ENCODE measurements at places on chromosomes 3 and 15.

- no peak overlapping the region for H3K4me3 ChIP-seq
- DNase-seq = no peak
- no peaks in the 10 kb centered on the region for H3K27me3 ChIP-seq
- H3K36me3 ChIP-seq = peaks cover 46% of the 10 kb centered on the region
- no peak overlapping the region for H3K27ac ChIP-seq
Observed at GRCh38 chr15:62788224-62788623, 254.3 kb upstream of the TPM1 start.

DNA sequence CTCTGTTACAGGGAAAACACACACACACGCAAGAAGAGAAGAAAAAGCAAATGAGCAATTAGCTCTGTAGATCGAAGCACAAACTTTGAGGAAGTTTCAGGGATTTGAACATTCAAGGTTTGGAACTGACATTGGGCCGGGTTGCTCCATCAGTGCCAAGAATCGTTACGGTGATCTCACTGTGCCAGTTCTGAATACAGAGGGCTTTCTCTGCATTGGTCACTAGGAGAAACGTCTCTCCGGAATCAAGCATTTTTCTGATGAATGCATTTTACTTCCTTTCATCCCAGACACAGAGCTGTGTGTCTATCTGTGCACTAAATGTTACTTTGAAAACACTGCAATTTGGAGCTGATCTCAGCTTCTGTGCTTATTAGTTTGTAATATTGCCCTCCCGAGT is 11.2 kb downstream of the HRH1 start:
- H3K4me3 ChIP-seq = no peak overlapping the region
- no peak for DNase-seq
- no peaks in the 10 kb centered on the region for H3K27me3 ChIP-seq
- no peaks in the 10 kb centered on the region for H3K4me1 ChIP-seq
- H3K27ac ChIP-seq = no peak overlapping the region
- H3K36me3 ChIP-seq = no peaks in the 10 kb centered on the region

- no peaks in the 10 kb centered on the region for H3K27me3 ChIP-seq
- peak; percentile 82 for DNase-seq
- peaks cover 2% of the 10 kb centered on the region for H3K4me1 ChIP-seq
- H3K4me3 ChIP-seq = no peak overlapping the region
- no peak overlapping the region for H3K27ac ChIP-seq
- H3K36me3 ChIP-seq = no peaks in the 10 kb centered on the region
Observed at GRCh38 chr3:124611520-124611919, 118.7 kb upstream of the UMPS start.

DNA sequence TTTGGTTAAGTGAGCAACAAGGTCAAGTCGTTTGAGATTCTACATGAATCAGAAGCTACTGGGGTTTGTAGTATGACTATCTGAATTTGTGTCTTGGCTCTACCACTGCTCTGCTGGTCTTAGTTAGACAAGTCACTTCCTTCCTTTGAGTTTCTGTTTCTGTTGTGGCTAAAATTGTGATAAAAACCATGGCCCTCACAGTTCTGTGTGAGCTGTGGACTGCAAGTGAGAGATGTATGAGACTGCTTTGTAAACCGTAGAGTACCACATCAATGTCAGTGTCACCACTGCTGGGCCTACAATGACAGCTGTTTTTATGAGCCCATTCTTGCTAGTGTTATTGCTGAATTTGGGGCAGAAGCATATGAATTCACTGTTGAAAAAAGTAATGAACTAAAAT is 32.7 kb downstream of the RARB start:
- no peak overlapping the region for H3K4me3 ChIP-seq
- H3K4me1 ChIP-seq = peaks cover 2% of the 10 kb centered on the region
- H3K36me3 ChIP-seq = no peaks in the 10 kb centered on the region
- H3K27me3 ChIP-seq = no peaks in the 10 kb centered on the region

DNA sequence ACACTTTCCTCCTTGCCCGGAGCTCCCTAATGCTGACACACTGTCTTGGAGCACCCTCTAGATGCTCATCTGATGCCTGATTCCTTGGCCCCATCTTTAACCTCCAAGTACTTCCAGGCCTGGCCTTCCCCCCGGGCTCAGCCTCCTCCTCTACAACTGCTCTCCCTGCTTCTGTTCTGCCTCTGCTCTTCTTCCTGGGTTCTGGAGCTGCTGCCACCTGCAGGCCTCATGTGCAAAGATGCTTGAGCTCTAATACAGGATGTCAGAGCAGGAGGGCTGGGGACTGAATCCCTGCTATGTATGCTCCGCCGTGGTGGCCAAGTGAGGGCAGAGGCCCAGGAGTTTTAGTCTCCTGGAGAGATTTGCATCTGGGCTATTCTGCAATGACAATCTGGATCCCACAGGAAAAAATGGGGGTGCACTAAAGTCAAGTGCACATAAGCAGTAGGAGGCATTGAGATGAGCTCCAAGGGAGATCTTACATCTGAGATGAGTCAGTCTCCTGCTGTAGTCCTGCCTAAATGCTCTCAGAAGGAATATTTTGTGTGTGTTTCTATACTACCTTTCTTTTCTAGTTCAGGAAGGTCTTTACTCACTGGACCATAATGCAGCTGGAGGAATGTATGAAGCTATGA is 296.3 kb downstream of the UACA start:
- peak; percentile 65 for DNase-seq
- H3K4me3 ChIP-seq = no peak overlapping the region
- no peak overlapping the region for H3K27ac ChIP-seq
- no peaks in the 10 kb centered on the region for H3K4me1 ChIP-seq
- peaks cover 7% of the 10 kb centered on the region for H3K27me3 ChIP-seq

GRCh38 chr3:71186801-71187200 is 396.7 kb downstream of the FOXP1 start:
- H3K4me3 ChIP-seq = no peak overlapping the region
- no peaks in the 10 kb centered on the region for H3K27me3 ChIP-seq
- peaks cover 8% of the 10 kb centered on the region for H3K4me1 ChIP-seq

GRCh38 chr3:158839966-158840365 is 38.1 kb downstream of the MFSD1 start:
- H3K4me1 ChIP-seq = no peaks in the 10 kb centered on the region
- H3K27ac ChIP-seq = no peak overlapping the region
- H3K4me3 ChIP-seq = no peak overlapping the region
- H3K27me3 ChIP-seq = no peaks in the 10 kb centered on the region
- DNase-seq = no peak

DNA sequence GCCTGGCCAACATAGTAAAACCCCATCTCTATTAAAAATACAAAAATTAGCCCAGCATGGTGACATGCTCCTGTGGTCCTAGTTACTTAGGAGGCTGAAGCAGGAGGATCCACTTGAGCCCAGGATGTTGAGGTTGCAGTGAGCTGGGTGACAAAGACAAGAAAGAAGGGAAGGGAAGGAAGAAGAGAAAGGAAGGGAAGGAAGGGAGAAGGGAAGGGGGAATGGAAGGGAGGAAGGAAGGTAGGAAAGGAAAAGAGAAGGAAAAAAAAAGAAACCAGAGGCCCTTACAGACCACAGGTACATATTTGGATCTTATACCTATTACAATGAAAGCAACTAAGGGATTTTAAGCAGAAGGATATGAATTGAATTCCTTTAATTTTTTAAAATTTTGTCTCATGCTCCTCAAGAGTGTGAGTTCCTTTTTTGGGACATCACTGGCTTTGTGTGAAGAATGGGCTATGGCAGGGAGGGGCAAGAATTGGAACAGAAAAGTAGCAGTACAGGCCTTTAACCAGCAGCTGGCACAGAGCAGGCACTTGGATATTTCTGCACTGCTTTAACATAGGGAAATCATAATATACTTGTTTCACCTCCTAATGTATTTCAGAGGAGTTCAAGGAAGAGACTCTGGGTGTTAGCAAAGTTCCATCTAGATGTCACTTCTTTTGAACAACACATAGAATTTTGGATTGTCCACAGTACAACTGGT is 7.9 kb downstream of the RAB27A start:
- no peaks in the 10 kb centered on the region for H3K4me1 ChIP-seq
- H3K36me3 ChIP-seq = no peaks in the 10 kb centered on the region
- no peak overlapping the region for H3K4me3 ChIP-seq
- no peaks in the 10 kb centered on the region for H3K27me3 ChIP-seq

GRCh38 chr15:41561104-41561776 is 2.2 kb downstream of the TYRO3 start:
- no peak overlapping the region for H3K27ac ChIP-seq
- no peak overlapping the region for H3K4me3 ChIP-seq
- no peaks in the 10 kb centered on the region for H3K4me1 ChIP-seq
- no peak for DNase-seq

GRCh38 chr3:117128872-117129271 is 419.3 kb downstream of the TUSC7 start:
- no peaks in the 10 kb centered on the region for H3K4me1 ChIP-seq
- H3K27ac ChIP-seq = no peak overlapping the region
- peak; percentile 78 for DNase-seq
- no peaks in the 10 kb centered on the region for H3K36me3 ChIP-seq
- H3K4me3 ChIP-seq = no peak overlapping the region
- H3K27me3 ChIP-seq = no peaks in the 10 kb centered on the region

DNA sequence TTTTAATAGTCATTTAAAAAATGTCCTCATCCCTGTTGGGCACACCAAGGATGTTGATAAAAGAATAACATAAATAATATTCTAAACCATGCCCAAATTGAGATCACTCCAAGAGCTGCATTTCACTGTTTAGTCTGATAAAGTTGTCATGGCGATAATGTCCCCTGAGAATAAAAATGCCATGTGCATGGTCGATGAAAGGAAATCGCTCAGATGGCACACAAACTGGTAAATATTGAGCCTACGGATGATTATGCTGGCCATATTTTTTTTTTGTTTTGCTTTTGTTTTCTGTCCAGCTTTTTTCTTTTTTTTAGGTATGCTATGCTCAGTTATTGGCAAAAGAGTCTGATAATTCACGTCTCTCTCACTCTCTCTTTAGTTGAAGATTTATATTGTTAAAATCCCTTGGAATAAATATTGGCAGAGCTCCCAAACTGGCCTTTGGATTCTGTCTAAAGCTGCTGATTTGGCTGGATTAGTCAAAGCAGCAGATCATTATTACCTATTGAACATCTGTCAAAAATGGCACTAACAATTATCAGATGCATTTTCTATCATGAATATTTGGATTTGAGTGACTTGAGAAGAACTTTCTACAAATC is 643.8 kb downstream of the SQOR start:
- no peaks in the 10 kb centered on the region for H3K4me1 ChIP-seq
- no peaks in the 10 kb centered on the region for H3K36me3 ChIP-seq
- no peak for DNase-seq
